ENCODE measurements at places on chromosomes 4 and X.

GRCh38 chrX:150625097-150625496 lies 56.7 kb downstream of the MTM1 start:
- DNase-seq: no peak

DNA sequence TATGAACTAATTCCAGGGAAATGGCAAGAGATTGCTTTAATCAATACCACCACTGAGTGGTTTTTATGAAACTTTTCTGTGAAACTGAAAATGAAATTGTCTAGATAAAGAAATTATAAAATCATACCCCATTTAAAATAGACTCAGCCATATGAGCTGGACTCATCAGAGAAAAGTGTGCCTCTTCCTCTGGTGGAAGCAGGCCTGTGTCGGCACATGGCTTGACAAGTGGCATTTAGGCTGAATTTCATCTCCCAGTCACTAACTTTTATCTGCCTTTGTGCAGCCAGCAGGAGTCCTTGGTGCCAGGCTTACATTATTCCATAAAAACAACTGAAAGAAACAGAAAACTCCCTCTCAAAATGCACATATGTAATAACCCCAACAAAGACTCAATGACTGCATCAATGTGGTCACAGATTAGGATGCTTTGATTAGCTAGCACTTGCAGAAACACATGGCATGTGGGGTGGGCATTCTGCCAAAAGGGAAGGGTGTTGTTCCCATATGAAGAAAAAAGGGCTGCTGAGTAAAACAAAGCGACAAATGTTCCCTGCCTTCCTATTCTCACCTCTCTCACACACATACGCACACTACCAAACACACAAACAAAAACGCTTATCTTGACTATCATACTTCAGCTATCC lies 232.3 kb downstream of the PABPC4L start:
- peak; percentile 70 for DNase-seq

- peak; percentile 9 for DNase-seq
Observed at GRCh38 chr4:7547368-7548040, 112.8 kb upstream of the PSAPL1 start.

DNA sequence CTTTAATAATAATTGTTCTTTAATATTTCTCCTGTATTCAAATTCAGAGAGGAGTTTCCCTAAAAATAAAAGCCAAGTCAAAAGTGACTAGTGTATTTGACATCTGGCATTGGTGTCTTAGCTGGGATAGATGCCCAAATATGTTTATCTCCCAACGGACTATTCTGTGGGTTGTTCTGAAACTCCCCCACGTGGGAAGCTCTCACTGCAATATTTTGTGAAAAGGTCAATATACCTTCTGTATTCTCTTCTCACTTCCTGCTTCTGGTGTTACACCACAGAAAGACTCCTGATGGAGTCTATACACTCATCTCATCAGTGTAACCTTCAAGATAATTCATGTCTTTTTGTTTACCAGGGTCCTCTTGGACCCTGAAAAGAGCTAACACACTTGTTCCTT lies 2052.8 kb upstream of the TENM3 start:
- DNase-seq: no peak

- DNase-seq: no peak
Observed at GRCh38 chrX:74906417-74906816, 18.8 kb downstream of the NEXMIF start.

Data from epithelial cell of esophagus (primary cell).